GM10248 (cell line): ENCODE measurements at places on chromosomes 16 and 17.

- DNase-seq = no peak
Measured at GRCh38 chr16:12166271-12166670, 189.7 kb downstream of the SNX29 start.

GRCh38 chr16:67963292-67963661, 5.2 kb downstream of the SLC12A4 start:
- DNase-seq = no peak

GRCh38 chr17:693791-694638, 20.6 kb downstream of the VPS53 start:
- DNase-seq = no peak

GRCh38 chr16:17451843-17452242, 18.9 kb downstream of the XYLT1 start:
- DNase-seq = peak; percentile 40

DNA sequence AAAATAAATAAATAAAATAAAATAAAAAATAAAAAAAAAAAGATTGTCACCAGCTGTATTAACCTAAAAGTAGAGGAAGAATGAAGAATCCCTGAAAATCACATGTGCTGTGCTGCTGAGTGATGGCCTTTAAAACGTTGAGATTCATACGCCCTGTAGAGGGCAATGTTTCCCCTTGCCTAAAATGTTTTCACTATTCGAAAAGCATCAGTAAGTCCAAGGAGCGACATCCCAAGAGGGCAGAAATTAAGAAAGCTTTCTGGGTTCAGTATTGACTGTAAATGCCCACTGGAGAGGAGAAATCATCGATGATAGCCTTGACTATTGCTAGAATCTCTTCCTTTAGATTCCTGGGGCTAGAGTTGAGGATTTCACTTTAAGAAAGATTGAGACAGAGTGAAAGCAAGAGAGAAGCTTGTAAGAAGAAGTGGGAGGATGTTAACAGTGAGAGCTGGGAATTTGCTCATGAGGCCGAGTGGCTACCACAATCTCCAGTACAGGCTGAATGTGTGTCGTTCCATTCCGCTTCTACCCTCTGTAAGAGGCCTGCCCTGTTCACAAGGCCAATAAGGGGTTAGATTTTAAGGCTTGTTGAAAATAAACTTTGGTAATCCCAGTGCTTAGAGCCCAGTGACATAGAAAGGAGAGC, 170.8 kb upstream of the FAM20A start:
- peak; percentile 51 for DNase-seq

DNA sequence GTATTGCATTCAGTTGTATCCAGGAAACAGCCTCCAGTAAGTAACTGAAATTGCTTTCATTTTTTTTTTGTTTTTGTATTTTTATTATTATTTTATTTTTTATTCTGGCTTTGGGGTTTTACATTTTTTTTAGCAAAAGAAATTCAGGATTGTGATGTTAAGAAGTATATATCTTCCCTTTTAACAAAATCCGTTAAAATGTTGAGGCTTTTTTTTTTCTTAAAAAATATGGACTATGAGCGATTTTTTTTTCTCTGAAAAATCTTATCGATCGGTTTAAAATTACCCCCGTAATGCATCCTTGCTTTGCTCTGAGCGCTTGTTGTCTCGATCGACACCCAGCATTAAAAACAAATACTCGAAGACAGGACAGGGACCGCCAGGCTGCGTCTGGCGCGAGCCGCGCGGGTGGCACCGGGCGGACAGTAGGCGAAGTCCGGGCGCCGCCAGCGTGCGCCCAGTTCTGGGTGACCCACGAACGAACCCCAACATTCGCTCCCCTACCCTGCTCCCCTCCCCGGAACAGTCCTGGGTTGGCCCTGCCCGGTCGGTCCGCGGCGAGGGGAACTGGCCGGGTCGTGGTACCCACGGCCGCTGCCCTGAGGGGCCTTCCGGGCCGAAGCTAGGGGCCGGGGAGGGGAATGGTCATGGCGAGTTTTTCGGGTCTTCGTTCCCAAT, 482 bp downstream of the BAHCC1 start:
- DNase-seq = no peak
